Urinary bladder (tissue), 4 donors: ENCODE measurements at places on chromosomes 16 and 17. TPM values are rescaled to one million over a fixed set of nuclear protein-coding genes. Genes with fewer than 3 reads are reported as not detected.

DNA sequence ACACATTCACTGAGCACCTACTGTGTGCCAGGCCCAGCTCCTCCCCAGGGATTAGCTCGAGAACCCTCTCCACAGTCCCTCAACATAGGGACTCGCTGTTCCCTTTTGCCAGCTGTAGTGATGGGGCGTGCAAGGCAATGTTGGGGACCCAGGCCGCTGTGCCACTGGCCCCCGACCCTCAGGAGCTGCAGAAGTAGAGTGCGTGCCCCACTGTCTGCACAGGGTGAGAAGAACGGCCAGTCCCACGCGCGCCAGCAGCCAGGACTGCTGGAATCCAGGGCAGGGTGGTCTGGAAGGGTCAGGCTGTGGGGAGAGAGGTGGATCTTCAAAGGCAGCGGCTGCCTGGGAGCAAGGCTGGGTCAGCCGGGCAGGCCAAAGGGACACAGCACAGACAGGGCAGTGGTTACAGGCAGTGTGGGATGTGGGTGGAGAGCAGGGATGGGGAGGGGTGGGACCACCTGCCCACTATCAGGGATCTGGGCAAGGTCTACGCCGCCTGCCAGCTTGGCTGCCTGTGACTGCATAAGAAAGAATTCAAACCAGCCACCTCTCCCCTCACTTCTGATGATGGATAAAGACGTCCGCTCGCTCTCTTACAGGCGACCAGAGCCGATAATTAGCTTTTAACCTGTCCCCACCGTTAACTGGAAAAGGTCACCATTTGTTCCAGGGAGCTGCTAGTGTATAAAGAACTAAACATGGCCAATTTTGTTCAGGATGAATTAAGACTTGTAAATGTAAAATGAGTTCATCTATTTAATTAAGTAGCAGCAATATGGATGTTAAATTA, 86.7 kb upstream of the GSE1 start:
- DNase-seq = no peak

DNA sequence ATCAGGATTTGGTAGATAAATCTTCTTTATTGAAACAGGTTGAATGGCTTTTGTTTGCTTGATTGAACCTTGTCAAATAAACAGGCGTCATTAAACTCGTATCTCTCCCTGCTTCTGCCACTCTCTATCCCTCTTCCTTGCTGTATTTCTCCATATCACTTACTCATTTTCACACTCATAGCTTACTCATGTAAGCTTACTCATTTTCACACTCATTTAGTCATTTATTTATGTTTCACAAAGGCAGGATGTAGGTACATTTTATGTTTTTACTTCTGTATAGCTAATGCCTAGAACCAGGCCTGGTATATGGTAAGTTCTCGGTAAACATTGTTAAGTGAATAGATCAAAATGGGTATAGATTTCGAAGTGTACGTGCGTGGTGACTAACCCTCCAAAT, 450.0 kb downstream of the PMP22 start:
- no peak for DNase-seq

DNA sequence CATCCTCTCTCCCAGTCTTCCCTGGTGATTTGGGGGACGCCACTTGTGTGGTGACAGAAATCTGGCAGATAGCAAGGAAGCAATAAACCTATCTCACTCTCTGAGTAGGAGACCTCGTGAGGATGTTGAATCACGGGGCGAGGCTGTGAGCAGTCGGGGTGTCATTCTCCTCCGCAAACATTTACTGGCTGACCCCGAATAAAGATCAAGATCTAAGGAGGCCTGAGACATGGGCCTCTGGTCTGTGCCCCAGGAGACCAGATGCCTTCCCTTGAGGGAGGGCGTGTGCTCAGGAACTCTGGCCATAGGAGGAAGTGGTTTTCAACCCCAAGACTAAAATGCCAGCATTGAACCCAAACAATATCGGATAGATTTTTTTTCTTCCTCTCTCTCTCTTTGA, 53.1 kb downstream of the FOXL1 start:
- DNase-seq = no peak

- no peak for DNase-seq
Observed at GRCh38 chr17:36813357-36813756, 123.9 kb upstream of the LHX1 start.

DNA sequence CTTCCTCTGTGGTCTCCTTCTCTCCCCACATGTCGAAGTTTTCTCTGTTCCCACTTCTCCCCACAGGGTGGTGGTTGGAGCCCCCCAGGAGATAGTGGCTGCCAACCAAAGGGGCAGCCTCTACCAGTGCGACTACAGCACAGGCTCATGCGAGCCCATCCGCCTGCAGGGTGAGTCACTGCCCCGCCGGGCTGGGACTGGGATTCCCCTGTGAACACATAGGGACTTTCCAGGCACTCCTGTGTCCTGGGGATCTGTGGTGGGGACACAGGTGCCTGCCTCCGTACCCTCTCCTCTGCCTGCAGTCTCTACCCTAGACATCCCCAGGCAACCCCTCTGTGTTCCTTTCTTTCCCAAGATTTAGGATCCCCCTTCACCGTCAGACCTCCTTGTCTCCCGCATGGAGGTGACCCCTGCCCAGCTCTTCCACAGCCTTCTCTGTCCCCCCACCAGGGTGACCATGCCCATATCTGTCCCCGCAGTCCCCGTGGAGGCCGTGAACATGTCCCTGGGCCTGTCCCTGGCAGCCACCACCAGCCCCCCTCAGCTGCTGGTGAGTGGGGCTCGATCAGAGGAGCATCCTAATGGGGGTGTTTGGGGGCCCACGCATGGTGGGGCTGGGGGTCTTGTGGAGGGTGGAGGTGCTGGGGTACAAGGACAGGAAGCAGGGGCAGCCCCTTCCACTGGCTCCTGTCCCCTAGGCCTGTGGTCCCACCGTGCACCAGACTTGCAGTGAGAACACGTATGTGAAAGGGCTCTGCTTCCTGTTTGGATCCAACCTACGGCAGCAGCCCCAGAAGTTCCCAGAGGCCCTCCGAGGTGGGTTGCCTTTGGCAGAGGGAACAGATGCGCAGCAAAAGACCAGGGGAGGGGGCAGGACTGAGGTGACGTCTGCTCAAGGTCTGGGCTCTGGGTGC, 5.8 kb downstream of the ITGAM start:
- no peak for DNase-seq

C17orf78 gene
- polyA plus RNA-seq = not detected

TBC1D3C gene
- 1.9 TPM for polyA plus RNA-seq

LONP2 gene
- polyA plus RNA-seq = 30.1 TPM
